ENCODE measurements at places on chromosomes 5 and 9. TPM values are rescaled to one million over a fixed set of nuclear protein-coding genes. Genes with fewer than 3 reads are reported as not detected.

Gene PPP1R26
- 22.2 TPM for total RNA-seq

GRCh38 chr5:112146323-112147226 is 272.5 kb downstream of the EPB41L4A start:
- peak; percentile 33 for DNase-seq

Gene LARP1
- 199 TPM for total RNA-seq

DNA sequence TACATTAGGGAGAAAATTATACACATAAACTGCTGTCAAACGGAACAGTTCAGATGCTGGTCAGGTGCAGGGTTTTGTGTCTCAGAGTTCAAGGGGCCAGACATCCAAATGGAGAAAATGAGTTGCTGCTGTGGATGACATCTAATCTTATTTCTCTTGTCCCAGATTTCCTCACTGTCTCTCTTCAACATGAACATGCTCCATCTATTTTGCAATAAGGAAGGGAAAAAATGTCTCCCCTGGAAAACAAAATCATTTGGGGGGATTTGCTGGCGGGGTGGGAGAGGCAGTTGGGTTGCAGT is 51.2 kb downstream of the SHB start:
- DNase-seq = no peak

DNA sequence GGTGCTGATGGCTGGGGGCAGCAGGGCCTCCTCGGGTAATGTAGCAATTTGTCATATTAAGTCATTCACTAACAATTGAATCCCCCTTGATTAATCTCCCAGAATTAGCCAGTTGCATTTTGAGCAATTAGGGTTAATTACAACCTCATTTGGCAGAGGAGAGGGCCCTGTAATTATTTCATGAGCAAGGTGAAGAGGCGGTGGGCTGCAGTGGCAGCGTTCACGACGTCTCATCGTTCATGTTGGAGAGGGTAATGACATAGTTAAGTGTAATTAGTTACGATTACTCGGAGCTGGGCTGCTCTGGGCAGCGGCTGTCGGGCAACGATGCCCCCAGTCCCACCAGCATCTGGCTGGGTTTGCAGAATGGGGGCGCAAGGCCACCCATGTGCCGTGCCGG is 46.0 kb downstream of the NEK6 start:
- DNase-seq = no peak

DNA sequence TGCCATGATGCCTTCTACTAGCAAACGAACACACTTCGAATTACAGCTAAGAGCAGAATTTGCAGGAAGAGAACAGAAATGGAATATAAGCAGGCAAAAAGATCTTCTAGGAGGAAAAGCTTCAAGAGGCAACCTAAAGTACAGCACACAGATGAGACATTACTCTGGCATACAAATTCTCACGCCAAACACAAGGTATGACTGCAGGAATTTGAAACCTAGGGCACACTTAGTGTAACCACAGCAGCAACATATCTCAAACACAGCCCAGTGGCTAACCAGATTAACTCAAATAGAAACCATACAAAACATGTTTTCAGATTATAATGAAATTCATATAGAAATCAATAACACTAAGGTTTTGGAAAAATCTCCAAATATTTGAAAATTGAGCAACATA is 481.0 kb upstream of the RGMB start:
- DNase-seq = no peak

GRCh38 chr9:91623004-91623403 is 199.4 kb upstream of the NFIL3 start:
- DNase-seq = no peak

Gene HMCN2
- total RNA-seq = 9.3 TPM

DNA sequence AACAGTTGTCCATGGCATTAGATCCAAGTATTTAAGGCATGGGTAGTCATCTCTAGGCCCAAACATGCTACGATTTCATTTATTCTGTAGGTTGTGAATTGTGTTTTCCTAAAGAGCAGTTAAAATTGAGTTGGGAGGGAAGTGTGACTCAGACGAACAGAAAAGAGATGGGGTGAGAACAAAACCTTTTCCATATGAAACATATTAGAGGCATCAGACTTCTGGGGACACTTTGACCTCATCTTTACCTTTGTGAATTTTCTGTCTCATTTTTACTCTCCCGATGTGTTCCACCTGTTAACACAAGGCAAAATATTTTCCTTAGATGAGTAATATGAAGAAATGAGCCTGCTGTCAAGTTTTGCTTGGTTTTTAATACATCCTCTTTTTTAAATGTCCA is 181.3 kb downstream of the ESM1 start:
- no peak for DNase-seq

GRCh38 chr9:27800692-27801370 is 227.6 kb upstream of the C9orf72 start:
- no peak for DNase-seq

DNA sequence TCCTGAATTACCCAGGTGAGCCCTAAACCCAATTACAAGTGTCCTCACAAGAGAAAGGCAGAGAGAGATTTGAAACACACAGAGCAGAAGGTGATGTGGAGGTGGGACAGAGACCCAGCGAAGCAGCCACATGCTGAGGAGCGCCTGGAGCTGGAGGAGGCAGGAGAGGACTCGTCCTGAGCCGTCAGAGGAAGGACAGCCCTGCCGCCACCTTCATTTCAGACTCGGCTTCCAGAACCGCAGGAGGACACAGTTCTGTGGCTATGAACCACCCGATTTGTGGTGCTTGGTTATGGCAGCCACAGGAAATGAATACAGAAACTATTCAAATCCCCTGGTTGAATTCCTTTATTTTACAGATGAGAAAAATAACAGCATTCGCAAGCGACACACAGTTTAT is 16.4 kb upstream of the FBP1 start:
- DNase-seq = no peak

DNA sequence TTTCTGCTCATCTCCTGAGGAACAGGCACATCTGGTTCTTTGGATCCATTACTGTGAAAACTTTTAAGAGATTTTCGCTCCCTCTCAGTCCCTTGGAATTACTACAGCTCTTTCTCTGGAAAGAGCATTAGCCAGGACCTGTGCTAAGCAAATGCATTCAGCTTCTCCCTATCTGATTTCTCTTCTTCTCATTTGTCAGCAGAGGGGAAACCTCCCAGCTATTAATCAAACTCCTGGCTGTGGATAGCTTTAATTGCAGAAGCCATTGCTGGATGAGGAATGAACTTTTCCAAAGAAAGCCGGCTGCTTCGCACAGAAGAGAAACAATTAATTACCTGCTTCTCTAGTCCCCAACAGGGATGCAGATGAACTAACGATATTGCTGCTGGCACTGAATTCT is 37.9 kb downstream of the TLR4 start:
- DNase-seq = no peak

DNA sequence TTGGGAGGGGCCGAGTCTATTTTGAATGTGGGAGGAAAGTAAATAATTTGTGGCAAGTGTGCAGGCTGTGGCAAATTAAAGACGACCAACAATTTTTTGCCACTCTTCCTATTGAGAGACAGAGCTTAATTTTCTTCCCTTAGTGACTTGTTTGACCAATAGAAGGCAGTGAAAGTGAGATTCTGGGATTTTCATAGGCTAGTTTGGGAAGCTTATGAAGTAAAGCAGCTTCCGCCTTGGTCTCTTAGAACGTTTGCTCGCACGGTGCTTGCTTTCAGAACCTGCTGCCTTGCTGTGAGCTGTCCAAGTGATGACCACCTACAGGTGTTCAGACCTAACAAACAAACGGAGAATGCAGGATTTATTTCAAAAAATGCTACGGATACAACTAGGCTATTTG is 6.7 kb upstream of the OR1N2 start:
- DNase-seq = no peak

DNA sequence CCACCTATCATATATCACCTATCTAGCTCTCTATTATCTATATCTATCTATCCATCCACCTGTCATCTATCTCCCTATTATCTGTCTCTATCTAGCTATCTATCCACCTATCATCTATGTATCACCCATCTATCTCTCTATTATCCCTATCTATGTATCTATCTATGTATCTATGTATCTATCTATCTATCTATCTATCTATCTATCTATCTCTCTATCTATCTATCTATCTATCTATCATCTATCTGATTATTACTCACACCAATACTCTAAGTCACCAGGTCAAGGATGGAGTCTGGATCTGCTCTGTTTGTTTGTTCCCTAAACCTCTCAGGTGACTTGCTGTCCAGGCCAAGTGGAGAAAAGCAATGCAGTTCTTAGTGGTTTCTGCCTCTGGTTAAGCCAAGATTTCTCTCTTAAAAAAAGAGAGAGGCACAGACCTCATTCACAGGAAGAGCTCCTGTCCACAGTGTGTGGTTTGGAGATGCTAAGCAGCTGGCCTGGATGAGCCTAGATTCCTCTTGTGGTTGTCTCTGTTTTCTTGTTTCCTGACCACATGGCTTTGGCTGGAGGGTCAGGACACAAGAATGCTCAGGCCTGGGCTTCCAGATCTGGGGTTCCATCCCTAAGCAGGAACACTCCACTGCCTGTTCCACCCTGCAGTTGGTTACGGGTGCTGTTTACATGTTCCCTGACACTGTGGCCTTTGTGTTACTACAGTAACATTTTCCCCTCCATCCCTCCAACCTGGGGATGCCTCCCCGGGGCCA is 133.4 kb downstream of the PHF2 start:
- no peak for DNase-seq

DNA sequence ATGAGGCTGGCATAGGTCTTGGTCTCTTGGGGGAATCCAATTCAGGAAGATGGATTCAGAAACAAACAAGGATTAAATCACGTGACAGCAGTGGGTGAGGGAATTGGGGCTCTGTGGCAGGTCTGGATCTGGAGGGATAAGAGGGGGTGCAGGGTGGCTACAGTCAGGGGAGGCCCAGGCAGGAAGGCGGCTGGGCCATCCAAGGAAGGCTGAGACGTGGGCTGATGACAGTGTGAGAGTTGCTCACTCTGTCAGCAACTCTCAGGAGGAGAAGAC is 65.8 kb upstream of the COL5A1 start:
- no peak for DNase-seq

Gene CCDC152
- total RNA-seq = 13.4 TPM

DNA sequence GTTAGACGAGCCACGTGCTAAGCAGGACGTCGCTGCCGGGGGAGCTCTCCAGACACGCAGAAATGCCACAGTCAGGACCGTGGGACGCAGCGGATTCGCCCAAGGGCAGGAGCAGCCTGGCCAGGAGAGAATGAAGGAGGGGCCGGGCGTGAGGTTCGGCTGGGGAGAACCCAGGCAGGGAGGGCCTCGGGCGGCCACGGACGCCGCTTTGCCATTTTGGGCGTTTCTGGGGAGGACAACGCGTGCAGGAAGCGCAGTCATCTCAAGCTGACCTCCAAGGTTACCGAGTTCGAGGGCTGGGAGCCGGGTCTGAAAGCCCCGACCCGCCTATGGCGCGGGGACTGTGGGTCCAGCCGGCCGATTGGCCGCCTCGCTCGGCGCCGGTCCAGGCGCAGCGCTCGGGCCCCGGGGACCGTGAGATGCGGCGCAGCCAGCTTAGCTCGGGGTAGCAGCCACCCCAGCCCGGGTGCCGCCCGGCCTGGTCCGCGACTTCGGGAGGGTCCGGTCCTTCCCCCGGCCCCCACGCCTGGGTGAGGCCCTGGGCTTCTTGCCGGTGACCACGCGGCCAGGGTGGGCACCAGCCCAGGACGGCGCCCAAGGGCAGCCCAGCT is 760 bp upstream of the MAN1B1 start:
- DNase-seq = no peak

Gene INSL6
- total RNA-seq = not detected

- no peak for DNase-seq
Measured at GRCh38 chr5:31270396-31270795, 76.9 kb downstream of the CDH6 start.

GRCh38 chr5:42090162-42090561 is 165.1 kb downstream of the FBXO4 start:
- no peak for DNase-seq

GRCh38 chr5:116063950-116064349 is 20.9 kb upstream of the COMMD10 start:
- no peak for DNase-seq

Gene SPOCK1
- 25.4 TPM for total RNA-seq

- DNase-seq = no peak
Measured at GRCh38 chr9:103985077-103985476, 109.0 kb upstream of the SMC2 start.

DNA sequence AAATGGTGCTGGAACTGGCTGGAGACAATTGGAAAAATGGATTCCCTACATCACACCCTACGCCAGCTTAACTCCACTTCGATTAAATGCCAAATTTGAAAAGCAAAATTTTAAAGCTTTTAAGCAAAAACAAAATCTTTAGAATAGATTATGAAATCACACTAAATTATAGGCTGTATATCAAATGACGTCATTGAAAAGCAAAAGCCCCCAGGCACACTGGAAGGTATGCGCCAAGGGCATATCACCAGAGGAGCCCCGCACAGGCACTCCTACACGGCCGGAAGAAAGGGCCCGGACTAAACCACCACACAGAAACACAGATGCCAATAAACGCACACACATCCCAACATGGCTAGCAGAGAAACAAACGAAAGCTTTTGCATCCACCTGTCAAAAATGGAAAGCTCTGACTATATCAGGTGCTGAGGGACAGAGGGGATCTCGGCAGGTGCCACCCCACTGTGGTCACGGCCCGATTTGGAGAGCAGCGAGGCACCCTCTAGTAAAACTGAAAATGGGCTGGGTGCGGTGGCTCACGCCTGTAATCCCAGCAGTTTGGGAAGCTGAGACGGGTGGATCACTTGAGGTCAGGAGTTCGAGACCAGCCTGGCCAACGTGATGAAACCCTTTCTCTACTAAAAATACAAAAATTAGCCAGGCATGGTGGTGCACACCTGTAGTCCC is 17.0 kb upstream of the MXD3 start:
- no peak for DNase-seq

Gene GPR21
- total RNA-seq = 3.8 TPM

Gene TRIM52
- total RNA-seq = 15.7 TPM

DNA sequence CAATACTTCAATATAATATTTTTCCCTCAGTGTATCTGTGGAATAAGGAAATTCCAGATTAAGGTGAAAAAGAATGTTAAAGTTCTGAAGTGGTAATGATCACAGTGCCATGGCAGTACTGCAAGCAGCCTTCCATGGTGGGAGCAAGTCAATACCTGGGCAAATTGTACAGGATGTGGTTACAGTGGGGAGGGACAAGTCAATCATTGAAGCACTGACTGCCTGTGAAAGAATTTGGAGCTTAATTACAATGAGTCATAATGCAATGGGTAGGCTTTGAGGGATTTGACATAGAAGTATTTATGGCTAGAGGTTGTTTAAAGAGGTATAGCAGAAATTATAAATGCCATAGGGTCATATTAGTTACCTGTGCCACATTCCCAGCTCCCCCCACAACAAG is 786.5 kb upstream of the ACO1 start:
- no peak for DNase-seq

- DNase-seq = no peak
Measured at GRCh38 chr5:140833993-140834392, at the start of gene PCDHA7. Gene PCDHA7 (plus strand): TSS chr5:140834269. CDS start chr5:140834384, 115 bp downstream.

Gene AQP3
- 2.9 TPM for total RNA-seq

Gene SPINK13
- total RNA-seq = not detected

- DNase-seq = no peak
Measured at GRCh38 chr5:19891658-19892057, 96.3 kb downstream of the CDH18 start.

Gene PCDHB11
- 10.6 TPM for total RNA-seq

Gene RAI14
- 259 TPM for total RNA-seq

Gene SLC34A3
- total RNA-seq = not detected

Data from glutamatergic neuron (in vitro differentiated cells).